ENCODE measurements at places on chromosomes 2 and 18.
A peak's percentile ranks its signal among the peaks of the same experiment; 100 is the strongest.

GRCh38 chr2:21461754-21462240 is 338.0 kb downstream of the TDRD15 start:
- DNase-seq, result no peak

DNA sequence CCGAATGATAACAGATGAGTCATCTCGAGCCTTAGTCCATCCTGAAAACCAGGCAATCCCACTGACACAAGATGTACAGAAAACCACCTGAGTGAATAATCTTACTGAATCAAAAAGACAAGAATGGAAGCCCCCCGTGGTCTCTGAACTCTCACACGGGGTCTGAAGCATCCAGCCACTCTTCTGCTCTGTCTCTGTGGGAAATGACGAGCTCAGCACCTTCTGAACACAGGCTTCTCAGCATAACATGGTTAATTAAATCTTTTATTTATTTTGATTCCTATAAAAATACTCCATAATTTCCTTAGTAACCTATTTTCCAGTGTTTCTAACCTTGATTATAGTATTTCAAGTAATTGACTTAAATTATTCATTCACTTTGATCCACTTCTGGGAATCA is 203.7 kb downstream of the TMEM163 start:
- no peak for DNase-seq

- no peak for DNase-seq
Measured at GRCh38 chr18:39449566-39449965, 1884.0 kb upstream of the CELF4 start.

GRCh38 chr2:78261454-78261853 is 739.3 kb upstream of the LRRTM4 start:
- no peak for DNase-seq

DNA sequence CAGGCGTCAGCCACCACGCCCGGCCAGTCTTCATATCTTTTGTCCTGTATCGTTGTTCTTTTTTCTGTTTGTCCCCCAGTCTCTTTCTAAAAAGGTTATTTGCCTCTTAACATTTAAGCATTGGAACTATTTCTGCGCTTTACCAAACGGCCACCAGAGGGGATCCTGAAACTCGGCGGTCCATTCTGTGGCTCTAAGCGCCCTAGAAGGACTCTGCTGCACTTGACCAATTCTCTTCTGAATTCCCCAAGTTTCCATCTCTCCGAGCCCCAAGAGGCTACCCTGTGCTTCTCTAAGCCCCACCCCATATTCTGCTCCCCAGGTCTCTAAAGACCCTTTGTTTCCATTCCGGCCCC is 33.1 kb upstream of the REG3G start:
- no peak for DNase-seq

DNA sequence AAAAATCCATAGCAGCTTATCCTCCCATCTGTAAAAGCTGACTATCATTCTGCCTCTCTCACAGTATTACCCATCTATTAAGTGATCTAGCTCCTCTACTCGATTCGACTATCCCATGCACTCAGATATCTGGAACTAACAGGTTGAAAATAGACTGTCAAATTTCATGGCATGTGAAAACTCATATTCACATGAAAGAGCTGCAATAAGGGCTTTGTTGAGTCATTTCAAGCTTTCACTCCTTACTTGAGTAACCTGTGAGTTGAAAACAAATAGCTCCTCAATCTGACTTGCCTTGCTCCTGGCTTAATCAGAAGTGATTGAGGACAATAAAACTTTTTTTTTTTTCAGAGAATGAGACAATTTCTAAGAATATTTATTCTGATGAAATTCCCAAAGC is 192.4 kb upstream of the ERBB4 start:
- DNase-seq, result no peak

DNA sequence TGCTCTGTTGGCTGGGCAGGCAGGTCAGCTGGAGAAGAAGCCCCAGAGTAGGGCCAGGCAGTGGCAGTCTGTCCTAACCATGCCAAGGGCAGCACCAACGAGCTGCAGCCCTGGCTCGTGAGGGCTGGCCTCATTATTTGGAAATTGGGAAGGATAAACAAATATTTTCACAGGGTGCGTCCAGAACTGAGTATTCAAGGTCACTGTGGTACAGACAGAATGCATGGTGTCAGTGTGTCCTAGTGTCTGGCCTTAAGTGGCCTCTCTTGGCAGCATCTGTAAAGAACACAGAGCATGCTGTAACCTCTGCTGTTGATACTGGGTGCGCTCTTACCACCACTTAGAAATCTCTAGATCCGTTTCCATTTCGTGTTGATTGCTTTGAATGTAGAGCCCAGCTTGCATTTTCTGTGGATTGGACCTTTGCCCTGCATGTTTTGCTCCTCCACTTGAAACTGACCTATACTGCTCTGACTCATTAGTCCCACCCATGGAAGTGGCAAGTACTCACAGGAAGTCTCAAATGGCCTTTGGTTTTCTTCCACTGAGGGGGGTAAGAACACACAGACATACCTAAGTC is 88.2 kb downstream of the GREB1L start:
- DNase-seq, result peak; percentile 78

DNA sequence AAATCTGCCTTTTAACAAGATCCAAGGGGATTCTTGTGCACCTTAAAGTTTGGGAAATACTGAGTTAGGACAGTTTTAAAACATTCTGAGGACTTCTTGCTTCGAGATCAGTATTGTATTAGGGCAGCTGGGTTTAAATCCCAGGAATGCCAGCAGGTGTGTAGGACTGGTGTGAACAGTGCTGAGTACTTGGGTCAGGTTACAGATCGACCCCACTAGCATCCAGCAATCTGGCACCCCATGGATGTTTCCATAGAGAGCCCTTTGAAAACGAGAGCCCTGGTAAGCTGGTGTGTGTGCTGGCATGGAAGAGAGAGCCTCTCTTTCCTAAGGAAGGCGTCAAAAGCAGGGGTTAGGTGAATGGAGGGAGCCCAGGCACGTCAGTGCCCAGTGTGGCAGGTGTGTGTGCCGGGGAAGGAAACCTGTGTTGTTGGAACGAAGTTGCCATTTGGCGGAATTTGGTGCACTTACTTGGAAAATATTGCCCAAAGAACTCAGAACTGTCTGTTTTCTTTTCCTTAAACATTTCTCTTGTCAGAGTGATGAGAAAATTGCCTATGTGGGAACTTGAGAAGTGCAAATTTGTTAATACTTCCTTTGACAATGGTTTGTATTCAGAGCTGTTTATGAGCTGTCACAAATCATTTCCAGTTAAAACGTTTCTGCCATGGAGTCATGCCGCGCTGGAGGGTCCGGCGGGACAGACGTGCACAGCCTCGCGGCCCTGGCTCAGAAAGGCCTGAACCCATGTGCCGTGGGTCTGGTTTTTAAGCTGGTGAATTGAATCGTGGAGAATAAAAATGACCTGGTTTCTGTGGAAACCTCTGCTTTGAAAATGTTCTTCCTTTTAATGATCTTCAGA is 38.1 kb downstream of the LDLRAD4 start:
- DNase-seq, result peak; percentile 29

- DNase-seq, result no peak
Measured at GRCh38 chr2:177489719-177490301, 97.2 kb downstream of the AGPS start.

DNA sequence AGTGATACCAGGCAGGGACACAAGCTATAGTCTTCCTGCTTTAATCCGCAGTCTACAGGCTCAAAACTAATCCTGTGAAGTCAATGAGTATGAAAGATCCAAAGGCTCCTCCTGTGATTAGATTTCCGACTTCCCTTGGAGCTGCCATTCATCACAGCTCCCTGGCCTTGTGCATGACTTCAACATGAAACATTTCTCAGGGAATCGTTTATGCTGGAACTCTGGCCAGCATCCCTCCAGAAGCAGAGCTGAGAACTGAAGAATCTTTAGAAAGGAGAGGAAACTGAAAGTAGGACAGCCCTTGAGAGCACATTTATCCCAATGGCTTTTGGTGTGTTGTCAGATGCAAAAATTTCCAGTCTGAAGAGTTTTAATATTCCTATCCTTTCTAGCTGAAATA is 84.3 kb upstream of the SESTD1 start:
- no peak for DNase-seq

- no peak for DNase-seq
Measured at GRCh38 chr2:2868085-2868484, 509.5 kb downstream of the EIPR1 start.

- no peak for DNase-seq
Measured at GRCh38 chr18:35818353-35818667, 154.2 kb upstream of the RMP24 start.

DNA sequence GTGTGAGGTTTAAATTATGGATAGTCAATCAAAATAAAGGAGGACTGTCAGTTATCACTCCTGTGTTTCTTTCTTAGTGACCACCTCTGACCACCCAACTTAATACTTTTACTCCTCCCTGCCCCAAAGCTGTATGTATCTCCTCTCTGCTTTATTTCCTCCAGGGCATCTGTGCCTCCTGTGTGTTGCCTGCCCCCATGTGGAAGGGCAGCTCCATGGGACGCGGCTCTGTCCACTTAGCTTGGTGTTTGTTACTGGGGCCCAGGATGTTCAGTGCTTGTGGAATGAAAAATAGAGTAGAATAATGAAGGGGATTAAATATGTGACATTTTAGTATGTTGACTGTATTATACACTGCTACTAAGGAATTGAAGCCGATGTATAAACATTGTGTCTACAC is 9.8 kb downstream of the ACP1 start:
- no peak for DNase-seq

DNA sequence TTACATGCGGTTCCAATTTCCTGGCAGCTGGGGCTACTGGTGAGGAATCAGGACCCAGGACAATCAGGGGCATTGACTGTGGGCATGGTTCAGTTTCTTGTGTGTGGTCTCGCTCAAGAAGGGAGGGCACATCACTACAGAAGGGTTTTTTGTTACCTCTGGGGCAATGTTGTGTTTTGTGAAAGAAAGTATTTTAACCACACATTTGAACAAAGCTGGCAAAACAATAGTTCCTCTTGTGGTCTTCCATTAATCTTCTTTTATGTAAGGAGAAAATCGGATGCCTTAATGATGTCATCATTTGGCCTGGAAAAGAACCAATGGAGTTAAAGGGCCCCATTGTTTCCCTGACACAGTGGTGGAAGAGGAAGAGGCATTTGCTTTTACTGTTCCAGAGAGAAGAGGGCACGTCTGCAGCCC is 197.4 kb downstream of the SH3BP4 start:
- DNase-seq, result peak; percentile 3

- no peak for DNase-seq
Measured at GRCh38 chr2:96408616-96409015, 73.0 kb downstream of the NCAPH start.

- DNase-seq, result no peak
Measured at GRCh38 chr2:99066075-99066958, 75.2 kb upstream of the C2orf15 start.

DNA sequence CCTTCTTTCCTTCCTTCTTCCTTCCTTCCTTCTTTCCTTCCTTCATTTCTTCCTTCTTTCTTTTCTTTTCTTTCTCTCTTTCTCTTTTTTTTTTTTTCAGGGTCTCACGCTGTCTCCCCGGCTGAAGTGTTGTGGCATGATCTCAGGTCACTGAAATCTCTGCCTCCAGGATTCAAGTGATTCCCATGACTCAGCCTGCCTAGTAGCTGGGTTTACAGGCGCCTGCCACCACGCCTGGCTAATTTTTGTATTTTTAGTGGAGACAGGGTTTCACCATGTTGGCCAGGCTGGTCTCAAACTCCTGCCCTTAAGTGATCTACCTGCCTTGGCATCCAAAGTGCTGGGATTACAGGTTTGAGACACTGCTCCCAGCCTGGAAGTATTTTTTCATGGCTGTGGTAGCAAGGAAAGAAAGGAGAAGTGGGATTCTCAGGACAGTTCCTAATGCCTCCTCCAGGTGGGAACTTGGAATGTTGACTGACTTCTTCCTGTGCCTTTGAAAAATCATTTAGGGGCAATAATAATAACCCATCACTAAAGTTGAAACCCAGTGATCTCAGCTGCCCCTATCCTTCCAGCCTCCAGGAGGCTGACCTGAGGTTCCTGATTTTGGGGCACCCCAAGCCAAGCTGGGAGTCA is 89.3 kb upstream of the CELF4 start:
- DNase-seq, result no peak

DNA sequence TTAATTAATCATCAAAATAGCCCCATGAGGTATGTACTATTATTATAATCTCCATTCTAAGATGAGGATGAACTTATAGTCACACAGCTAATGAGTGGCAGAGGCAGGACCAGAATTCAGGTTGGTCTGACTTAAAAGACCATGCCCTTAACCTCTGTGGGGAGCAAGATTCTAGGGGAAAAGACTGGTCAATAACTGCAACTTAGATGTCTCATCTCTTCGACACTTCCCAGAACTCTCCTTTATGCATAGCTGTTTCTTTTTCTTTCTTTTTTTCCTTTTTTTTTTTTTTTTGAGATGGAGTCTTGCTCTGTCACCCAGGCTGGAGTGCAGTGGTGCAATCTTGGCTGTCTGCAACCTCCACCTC is 66.3 kb upstream of the RTN4 start:
- no peak for DNase-seq

DNA sequence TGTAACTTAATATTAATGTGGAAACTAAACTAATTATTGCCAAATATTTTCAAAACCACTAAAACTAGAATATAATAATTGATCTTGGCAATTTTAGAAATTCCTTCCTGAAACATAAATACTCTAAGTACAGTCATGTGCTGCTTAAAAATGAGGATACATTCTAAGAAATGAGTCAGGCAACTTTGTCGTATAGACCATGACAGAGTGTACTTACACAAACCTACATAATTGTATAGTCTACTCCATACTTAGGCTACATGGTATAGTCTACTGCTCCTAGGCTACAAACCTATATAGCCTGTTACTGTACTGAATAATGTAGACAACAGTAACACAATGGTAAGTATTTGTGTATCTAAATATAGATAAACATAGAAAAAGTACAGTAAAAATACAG is 27.6 kb downstream of the FEZ2 start:
- DNase-seq, result no peak

- DNase-seq, result no peak
Measured at GRCh38 chr2:207635468-207636200, 10.4 kb upstream of the METTL21A start.

DNA sequence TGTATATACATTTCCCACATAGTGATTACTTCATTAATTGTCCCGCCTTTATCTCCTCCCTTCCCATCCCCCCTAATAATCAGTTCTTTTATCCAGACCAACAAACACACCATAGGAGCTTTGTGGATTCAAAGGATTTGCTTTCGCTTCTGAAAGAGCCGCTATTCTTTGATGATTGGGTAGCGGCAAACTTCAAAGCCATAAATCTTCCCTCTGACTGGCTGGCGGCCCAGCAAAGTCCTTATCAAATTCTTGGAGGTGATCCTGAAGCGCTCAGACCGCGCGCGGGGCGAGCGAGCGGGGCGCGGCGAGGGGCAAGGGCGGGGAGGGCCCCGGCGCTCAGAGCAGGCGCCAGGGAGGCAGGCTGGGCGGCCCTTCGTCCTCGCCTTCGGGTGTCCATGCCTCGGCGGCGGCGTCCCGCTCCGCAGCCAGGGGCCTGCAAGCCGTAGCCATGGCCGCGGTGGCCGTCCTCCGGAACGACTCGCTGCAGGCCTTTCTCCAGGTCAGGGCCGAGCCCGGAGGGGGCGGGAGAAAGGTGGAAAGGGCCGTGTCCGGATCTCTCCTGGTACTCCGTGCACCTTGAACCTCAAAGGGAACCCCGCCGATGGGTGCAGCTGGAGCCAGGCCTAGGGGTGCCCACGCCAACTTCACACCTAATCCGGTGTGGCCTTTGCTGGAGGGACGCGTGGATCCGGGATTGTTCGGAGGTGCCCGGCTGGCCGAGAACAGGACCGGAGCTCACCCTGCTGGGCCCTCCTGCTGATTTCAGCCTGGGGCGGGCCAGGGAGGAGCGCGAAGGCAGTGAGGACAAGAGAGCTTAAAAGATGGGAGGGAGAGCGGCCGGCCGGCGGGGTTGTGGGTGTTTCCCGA is at the start of gene SP5:
SP5 (plus strand) TSS at position 276 of the 870 bp plus-strand sequence; CDS start at position 452, 176 bp downstream.
- DNase-seq, result peak; percentile 80

GRCh38 chr2:147739508-147739907 is 105.3 kb upstream of the ACVR2A start:
- DNase-seq, result no peak
